NCI-H1092 treated with DMSO at 0.1 percent for 48 hours (cell line): ENCODE measurements at places on chromosomes 5 and 9.

DNA sequence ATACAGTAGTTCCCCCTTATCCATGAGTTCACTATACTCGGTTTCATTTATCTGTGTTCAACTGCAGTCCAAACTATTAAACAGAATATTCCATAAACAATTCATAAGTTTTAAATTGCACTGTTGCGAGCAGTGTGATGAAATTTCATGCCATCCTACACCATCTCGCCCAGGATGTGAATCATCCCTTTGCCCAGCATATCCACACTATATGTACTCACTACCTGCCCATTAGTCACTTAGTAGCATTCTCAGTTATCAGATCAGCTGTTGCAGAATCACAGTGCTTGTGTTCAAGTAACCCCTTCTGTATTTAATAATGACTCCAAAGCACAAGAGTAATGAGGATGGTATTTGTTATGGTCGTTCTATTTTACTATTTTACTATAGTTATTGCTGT, 51.5 kb downstream of the SHOC1 start:
- DNase-seq, result no peak

DNA sequence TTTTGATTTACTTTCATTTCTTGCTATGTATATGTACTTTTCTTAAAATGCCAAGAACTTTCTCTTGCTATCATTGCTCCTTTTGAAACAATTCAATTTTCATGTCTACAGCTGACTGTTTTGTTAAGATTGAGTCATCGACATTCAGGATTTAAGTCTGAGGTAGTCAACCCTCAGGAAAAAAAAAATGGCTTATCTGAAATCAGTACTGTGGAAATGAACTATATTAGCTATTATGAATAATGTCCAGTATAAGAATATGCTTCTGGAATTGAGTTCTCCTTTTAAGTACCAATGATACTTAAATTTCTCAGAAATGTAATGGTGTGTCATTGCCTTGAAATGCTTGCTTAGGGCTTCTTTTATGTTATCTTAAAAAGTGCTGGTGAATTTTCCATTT, 37.9 kb downstream of the TNFAIP8 start:
- DNase-seq, result no peak

DNA sequence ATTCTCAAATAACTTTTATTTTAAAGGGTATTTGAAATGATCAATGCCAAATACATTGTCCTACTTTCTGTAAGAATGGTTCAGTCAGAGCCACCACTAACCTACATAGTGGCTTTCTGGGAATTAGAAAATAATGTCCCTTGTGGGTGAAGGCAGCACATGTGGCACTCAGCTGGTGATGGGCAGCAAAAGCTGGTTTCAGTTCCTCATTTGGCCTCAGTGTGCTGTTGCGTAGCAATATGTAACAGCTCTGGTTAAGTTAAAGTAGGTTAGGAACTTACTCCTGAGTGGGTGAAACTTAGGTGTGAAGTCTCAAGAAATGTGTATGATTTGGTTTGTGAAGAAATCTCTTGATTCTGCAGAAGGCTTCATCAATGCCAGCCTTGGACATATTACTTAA, 99.6 kb upstream of the SPEF2 start:
- no peak for DNase-seq

GRCh38 chr5:173191561-173191960, 43.4 kb downstream of the NKX2-5 start:
- no peak for DNase-seq

DNA sequence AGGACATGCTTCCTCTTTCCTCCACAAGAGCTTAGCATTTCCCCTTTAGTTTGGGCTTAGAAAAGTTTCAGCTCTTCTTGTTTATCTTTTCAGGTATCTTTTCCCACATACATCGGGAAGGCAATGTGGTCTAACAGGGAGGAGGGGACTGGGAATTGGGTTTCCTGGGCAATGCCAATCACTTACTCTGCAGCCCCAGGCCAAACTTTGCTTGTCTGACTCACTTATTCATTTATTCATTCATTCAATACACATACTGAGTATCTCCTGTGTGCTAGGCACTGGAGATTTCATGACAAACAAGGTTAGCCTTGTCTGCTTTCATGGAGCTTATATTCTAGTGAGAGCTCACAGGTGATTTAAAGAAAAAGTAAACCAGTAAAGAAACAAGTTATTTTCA, 10.7 kb upstream of the POU4F3 start:
- no peak for DNase-seq
